Mesenchymal stem cell (in vitro differentiated cells and primary cell): ENCODE measurements at places on chromosomes 16 and 17.

GRCh38 chr17:81537343-81537855 lies 9.2 kb downstream of the FSCN2 start:
- no peak for DNase-seq

DNA sequence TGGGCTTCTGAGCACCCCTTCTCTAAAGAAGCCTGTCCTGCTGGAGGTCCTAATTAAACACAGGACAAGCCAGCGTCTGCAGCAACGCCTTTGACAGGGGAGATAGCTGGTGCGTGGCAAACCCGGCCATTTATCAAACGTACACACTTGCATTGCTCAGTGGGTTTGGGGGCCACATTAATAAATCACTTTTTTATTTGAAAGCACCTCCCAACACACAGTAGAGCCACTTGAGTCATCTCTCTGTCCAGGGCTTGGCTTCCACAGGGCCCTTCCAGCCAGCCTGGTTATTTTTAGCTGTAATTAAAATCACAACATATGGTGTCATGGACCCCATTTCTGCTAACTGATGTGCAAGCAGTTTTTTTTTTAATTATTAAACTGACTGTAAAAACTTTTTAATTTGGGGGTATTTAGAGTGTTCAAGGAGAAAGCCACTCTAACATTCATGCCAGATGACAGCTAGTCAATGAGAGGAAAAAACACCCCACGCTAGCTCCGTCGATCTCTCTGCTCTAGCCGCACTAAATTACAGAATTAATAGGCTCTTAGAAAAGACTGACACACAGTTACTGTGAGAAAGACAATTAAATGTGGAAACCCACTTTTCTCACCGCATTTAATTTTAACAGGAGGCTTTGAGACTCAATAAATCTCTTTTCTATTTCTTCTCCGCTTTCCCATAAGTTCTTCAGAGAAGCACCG lies 201.0 kb upstream of the WSCD1 start:
- no peak for DNase-seq

DNA sequence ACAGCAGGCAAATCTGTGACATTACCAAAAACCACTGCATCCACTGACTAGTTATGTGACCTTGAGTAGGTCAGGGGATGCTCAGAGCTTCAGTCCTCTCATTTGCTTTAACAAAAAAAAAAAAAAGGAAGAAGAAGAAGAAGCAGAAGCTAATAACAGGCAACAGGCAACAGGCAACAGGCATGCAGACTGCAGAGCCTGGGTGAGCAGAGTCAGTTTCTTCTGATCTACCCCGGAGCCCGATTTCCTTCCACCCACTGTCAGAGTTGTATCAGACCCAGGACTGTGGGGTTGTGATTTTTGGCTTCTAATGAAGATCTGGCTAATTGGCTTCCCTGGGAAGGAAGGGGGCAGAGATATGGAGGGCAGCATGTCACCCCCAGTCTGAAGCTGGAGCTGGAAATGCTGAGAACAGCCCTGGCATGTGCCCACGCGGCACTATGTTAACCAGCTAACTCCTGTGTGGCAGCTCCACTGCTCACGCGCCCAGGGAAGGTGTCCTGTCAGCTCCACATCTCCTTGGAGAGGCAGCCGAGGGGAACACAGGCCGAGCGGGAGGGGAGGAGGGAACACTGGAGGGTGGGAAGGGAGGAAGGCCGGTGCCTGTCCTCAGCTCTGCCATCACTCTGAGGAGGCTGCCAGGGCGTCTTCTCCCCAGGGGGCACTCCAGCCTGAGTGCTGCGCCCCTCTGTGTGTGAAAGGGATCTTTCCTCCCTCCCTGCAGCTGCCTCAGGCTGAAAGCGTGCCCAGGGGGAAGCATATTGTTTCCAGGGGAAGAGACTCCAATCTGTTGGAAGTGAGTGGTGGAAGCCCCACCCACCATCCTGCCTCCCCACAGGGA lies 17.6 kb downstream of the SRCIN1 start:
- DNase-seq = no peak

DNA sequence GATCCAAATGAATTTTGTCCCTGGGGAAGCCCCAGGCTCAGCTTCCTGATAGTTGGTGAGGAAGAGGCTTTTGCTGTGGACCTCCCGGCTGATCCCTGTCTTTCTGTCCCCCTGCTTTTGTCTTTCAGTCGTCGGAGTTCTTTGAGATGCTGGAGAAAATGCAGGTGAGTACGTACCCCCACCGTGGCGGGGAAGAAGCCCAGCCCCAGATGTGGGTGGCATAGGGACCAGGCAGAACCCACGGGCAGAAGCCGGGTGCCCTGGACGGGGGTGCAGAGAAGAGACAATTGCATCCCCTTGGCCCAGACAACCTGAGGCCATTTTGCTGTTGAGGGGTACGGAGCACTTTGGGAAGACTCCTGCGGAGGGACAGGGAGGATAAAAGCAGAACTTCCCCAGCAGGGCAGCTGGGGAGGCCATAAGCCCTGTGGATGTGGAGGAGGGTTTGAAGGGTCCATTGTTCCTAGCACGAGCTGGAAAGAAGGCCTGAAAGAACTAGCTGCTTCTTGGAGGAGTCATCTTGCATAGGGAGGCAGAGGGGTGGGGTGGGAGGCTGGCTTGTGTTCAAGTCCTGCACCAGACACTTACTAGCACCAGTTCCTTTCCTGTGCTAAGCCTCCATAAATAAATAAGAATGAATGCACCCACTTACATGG lies 105.6 kb downstream of the OR1D5 start:
- no peak for DNase-seq

DNA sequence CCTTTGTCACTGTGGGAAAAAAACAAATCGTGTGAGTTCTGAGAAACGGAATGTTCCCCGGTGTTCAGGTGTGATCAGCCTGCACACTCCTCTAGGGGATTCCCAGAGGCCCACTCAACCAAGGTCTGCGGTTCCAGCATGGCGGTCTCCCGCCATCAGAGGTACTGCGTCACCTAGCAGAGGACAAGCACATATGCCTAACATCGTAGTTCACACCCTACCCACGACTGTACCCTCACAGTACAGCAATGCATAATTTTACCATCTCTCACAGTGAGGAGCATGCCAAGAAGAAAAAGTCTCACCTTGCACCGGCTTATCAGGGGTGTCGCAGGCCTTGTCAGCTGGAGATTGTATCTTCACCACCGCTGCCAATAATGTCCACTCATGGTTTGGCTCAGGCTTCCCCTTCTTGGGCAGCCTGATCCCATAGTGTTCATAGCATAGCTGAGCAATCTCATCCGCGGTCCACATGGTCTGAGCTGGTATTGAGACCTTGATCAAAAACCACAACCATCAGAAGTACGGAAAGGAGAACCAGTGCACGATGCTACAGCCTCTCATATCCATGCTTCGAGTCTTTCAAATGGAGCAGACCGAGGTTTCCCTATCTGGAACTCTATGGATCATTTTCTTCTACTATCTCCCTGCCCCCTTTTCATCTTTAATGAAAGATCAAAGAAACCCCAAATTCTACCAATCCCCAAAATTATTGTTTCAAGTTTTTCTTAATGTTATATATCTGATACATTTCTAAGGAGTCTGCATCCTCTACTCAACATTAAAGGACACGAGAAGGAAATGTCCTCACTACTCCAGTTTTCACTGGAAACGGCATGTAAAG lies 2.5 kb downstream of the ADAT1 start:
- no peak for DNase-seq

GRCh38 chr16:11781773-11782172 lies 15.3 kb downstream of the ZC3H7A start:
- DNase-seq = peak; percentile 43

DNA sequence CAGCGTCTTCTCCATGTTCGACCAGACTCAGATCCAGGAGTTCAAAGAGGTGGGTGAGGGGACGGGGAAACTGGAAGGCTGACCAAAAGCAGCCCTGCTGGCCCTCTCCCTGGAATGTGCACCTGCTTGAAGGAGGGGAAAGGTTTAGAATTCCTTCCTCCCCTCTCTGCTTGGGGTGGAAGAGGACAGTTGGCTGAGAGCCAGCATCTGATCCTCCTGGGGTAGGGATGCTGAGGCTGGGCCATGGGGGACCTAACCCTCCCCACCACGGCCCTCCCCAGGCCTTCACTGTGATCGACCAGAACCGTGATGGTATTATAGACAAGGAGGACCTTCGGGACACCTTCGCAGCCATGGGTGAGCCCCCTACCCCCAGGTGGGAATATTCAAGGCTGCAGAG lies 1.3 kb downstream of the MYL11 start:
- DNase-seq = no peak

- DNase-seq = no peak
These were observed 125.8 kb upstream of the SMURF2 start for GRCh38 chr17:64787921-64788271.

- DNase-seq = no peak
These were observed 12.0 kb upstream of the KRT23 start for GRCh38 chr17:40949418-40949817.

GRCh38 chr17:66472123-66472522 lies 169.7 kb downstream of the PRKCA start:
- DNase-seq = no peak

- DNase-seq = no peak
These were observed 19.1 kb upstream of the ATP6V0C start for GRCh38 chr16:2494616-2495015.

DNA sequence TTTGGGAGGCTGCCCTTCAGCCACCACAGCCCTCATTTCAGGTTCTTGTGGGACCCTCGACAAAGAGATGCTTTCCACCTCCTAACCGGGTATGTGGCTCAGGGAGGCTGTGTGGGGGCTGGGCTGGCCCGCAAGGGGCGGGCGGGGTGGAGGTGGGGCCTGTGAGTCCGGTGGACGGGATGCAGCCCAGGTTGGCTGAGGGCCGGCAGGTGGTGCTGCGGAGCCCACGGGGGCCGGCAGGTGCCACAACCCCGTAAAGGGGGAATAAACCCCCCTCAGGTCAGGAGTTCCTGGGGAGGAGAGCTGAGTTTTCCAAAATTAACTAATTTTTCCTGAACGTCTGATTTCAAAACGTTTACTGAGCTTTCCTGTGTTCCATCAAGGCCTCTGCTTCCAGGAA lies 4.9 kb upstream of the CIAO3 start:
- DNase-seq = no peak
